ENCODE measurements at places on chromosomes 7 and 10. TPM values are rescaled to one million over a fixed set of nuclear protein-coding genes. Genes with fewer than 3 reads are reported as not detected.

TLX1 gene
- total RNA-seq = not detected

HHEX gene
- total RNA-seq = 78.8 TPM

ADAP1 gene
- 0.22 TPM for total RNA-seq

KIAA1549 gene
- 3.5 TPM for total RNA-seq

ZNF365 gene
- total RNA-seq = 2.2 TPM

MPP7 gene
- 0.27 TPM for total RNA-seq

LRMDA gene
- total RNA-seq = 8.6 TPM

Measured in thoracic aorta endothelial cell (primary cell).